ENCODE measurements at places on chromosomes 11 and 22. TPM values are rescaled to one million over a fixed set of nuclear protein-coding genes. Genes with fewer than 3 reads are reported as not detected.

The ACER3 gene
- 7.0 TPM for total RNA-seq

The GALNT18 gene
- total RNA-seq = 3.3 TPM

The UPK2 gene
- not detected for total RNA-seq

The ZP1 gene
- not detected for total RNA-seq

DNA sequence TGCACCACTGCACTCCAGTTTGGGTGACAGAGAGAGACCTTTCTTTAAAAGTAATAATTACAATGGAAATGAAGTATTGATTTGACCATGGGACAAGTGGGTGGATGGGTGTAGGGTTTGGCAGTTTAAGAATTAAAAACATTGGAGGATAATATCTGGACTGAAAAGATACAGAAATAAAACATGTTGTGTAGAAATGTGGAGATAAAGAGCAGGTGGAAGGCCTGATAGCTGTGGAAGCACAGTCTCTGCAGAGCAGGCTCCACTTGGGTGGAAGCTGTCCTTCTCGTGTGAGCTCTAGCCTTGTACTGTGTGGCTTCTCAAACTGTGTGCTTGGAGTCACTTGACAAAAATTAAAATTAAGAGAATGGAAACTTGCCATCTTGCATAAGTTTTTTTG is 25.6 kb downstream of the APLP2 start:
- DNase-seq = no peak

- peak; percentile 13 for DNase-seq
These were observed 203.1 kb upstream of the CADM1 start for GRCh38 chr11:115707180-115707905.

GRCh38 chr22:29054251-29054767 is 7.3 kb downstream of the C22orf31 start:
- DNase-seq = peak; percentile 71

- no peak for DNase-seq
These were observed 44.5 kb downstream of the PARVG start for GRCh38 chr22:44225091-44225689.

DNA sequence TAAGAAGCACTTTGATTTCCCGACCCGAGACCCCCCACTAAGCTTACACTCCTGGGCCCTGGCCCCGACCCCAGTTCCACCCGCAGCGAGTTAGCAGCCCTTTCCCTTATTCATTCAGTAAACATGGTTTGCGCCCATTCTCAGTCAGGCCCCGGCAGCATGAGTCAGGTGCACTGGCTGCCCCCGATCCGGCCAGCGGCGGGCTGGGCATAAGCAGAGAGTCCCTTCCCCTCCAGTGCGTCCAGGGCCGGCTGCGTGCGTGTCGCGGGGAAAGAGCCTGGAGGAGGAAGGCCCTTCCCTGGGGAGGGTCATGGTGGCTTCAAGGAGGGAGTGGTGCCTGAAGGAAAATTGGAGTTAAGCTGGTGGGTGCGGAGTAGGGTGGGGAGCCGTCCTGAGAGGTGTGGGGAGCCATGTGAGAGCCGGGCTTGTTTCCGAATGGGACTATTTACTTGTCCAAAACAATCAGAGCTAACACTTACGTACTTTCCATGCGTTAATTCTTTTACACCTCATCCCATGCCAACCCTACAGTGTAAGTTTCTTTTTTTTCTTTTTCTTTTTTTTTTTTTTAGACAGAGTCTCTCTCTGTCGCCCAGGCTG is 657 bp downstream of the IGHMBP2 start:
- DNase-seq = peak; percentile 28

DNA sequence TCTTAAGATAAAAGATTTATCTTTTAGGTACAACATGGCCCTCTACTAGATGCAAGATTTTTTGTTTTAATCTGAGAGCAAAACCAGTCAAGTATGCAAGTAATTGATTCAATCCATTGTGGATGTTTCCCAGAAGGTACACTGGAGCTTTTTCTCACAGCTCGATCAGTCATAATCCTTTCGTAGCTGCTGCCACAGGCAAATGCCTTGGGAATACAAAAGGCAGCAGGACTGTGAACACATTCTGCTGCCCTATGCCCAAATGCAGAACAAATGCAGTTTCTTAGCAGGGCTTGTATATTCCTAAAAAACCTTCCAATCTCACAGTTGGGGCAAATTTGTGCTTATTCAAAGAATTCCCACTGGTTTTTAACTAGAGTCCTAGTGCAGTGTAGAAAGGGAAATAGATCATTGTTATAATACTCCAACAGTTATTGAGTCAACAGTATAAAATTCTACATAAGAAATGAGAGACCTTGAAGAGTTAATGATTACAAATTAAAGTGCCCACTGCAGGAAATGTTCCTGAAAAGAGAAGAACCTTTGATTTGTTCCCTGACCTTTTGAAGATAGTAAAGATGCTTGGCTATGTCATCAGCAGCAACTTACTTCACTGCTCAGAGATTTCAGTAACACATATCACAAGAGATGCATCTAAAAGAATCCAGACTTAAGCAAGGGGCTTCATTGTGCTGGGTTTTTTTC is 14.1 kb downstream of the LPXN start:
- DNase-seq = peak; percentile 8

DNA sequence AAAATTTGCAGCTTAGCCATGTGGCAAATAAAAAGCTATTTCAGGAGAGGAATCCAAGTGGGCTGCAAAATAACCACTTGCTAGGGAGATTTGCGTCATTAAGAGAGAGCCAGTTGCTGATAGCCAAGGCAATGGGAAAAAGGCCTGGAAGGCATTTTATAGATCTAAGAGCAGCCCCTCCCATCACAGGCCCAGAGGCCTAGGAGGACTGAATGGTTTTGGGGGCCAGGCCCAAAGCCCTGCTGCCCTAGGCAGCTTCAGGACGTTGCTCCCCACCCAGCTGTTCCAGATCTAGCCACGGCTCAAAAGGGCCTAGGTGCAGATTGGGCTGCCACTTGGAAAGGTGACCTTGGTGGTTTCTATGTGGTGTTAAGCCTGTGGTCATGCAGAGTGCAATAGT is 169.0 kb downstream of the AASDHPPT start:
- no peak for DNase-seq

- DNase-seq = peak; percentile 70
These were observed 5.0 kb downstream of the SCN2B start for GRCh38 chr11:118171269-118172062.

- DNase-seq = no peak
These were observed 7.6 kb downstream of the LRRC51 start for GRCh38 chr11:72088076-72088808.

GRCh38 chr11:40029391-40029790 is 1430.1 kb downstream of the LRRC4C start:
- no peak for DNase-seq

- no peak for DNase-seq
These were observed 314.8 kb downstream of the NTM start for GRCh38 chr11:131685206-131685605.

Data from myocyte (in vitro differentiated cells).